ENCODE measurements at places on chromosomes 5 and 9.

DNA sequence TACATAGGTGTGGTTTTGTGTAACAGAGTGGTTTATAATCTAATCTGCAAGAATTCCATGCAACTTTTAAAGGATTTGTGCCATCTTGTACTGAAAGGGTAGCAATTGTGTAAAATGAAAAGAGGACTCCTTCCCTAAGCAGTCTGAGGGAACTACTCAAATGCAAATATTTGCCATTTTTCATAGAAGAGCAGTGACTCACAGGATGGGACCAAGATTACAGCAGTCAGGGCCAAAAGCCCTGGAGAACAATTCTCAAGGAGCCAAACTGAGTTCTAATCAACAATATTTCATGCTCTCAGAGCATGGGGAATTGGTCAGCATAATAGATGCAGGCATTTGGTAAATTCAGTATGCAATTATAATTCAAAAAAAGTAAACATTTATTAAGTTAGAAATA, 495.8 kb downstream of the CHSY3 start:
- no peak for DNase-seq

DNA sequence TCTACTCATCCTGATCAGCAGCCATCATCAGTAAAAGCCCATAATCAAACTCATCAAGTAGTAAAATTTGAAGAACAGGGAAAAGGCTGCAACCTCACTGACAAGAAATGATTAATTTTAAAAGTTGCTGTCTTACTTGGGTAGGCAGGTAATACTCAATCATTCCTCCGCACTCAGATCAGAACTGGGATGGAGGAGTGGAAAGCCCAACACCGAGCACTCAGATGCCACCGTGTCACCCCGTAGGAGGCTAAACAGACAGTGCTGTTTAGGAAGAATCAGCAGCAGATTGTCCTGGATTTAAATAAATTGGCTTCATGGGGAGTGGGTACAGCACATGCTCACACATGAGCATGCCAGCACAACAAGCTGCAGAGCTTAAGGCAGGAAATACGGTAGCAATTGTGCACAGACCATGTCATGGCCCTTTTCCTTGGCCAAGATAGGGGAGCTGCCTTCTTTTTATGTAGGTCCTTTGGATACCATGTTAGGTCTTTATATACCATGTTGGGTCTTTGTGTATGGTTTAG, 92.6 kb upstream of the CDH6 start:
- no peak for DNase-seq

DNA sequence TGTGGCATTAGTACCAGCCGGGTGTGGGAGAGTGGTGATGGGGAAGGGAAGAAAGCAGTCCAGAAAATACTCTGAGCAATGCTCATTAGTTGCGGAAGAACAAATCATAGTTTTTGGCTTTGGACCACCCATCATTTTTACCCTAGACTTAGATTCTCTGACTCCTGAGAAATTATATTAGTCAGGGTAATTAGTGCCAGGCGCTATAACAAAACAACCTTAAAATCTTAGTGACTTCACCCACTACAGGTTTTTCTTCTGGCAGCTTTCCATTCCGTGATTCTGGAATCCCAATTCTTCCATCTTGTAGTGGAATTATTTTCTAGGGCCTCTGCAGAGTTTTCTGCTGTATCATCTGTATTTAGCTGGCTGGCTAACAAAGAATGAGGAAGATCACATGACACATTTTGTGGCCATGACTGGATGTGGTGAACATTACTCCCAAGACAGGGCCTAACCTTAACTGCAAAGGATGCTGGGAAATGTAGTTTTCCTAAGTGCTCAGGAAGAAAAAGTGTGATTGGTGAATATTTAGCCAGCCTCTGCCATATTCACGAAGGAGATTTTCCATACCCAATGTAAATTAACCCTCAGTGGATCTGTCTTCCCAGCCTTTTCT, 373.0 kb upstream of the MEF2C start:
- DNase-seq: no peak

DNA sequence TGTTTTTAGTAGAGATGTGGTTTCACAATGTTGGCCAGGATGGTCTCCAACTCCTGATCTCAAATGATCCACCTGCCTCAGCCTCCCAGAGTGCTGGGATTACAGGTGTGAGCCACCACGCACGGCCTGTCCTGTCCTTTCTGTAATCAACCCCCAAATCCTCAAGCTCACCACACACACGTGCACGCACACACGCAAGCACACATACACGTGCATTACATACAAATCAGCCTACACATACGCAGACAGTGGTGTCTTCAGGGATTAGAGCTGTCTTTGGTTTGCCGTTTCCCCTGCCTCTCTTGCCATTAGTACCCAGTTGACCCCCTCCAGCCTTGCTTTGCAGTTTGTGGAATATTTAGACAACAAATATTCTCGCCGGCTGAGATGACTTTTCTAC, 6.5 kb downstream of the GLT6D1 start:
- no peak for DNase-seq

DNA sequence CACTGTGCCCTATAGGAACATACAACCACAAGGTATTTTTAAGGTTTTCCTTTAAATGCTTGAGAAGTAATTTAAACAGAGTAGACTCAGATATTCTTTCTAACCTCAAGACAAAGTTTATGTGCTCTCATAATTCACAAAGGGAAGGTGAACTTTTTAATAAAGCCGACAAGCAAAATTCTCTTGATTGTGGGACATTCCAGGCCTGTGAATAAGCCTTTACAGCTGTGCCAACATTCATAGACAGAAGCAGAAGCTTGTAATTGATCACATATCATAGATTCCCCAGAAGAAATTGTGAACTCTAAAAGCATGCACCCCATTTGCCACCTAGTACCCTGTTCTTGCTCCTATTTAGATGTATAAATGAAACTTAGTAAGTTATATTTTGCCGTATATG, 1107.8 kb upstream of the SEMA6A start:
- no peak for DNase-seq

Measured in NCI-H510A treated with DMSO at 0.1 percent for 48 hours (cell line).